Head of caudate nucleus (tissue), 42 donors: ENCODE measurements at places on chromosomes 7 and 10.

- no peak for DNase-seq
These were observed 709.0 kb upstream of the IGFBP3 start for GRCh38 chr7:46630031-46630430.

GRCh38 chr7:80475383-80475782 lies 36.5 kb downstream of the GNAT3 start:
- no peak for DNase-seq

- DNase-seq = no peak
These were observed 2.7 kb downstream of the RHBDD2 start for GRCh38 chr7:75881436-75882095.

- no peak for DNase-seq
These were observed 186.6 kb upstream of the INHBA start for GRCh38 chr7:41889472-41889871.

GRCh38 chr7:24877790-24878311 lies 102.1 kb downstream of the OSBPL3 start:
- DNase-seq = peak; percentile 18
